ENCODE measurements at places on chromosomes 3 and 15.

- DNase-seq, result no peak
These were observed 465.6 kb upstream of the ZNF385D start for GRCh38 chr3:22216601-22217000.

DNA sequence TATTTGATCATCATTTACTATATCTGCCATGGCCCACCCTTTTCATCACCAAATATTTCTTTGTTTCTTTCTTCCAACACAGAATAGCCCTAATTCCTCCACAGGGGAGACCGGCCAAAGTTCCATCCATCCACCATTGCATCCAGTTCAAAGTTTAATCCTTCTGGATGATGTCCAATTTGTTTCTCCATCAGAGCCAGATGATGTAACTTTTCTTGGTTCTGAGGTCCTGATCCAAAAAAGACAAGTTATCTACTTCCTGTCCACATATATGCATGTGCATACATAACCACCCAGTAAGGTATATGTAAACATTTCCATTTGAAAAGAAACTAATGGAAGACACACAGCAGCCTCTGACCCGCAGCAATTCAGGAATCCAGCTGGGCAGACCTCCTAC lies 237.3 kb downstream of the SHOX2 start:
- no peak for DNase-seq

DNA sequence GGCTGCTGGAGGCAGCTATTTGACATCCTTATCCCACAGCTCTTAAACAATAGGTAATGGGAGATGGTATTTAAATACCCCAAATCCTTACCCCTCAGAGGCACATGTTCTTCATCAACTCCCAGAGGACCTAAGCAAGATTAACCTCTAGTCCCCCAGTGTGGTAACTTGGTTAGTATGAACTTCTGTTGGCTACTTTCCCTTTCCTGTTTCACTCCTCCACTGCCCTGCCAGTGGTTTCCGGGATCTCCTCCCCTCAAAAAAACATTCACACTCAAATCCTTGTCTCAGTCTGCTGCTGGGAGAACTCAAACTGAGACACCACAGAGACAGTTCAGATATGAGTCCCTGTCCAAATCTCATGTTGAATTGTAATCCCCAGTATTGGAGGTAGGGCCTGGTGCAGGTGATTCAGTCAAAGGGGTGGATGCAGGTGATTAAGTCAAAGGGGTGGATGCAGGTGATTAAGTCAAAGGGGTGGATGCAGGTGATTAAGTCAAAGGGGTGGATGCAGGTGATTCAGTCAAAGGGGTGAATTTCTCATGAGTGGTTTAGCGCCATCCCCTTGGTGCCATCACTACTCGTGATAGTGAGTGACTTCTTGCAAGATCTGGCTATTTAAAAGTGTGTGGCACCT lies 335.0 kb upstream of the CTNNB1 start:
- no peak for DNase-seq

- no peak for DNase-seq
These were observed 29.5 kb downstream of the C2CD4B start for GRCh38 chr15:62135532-62136134.

GRCh38 chr3:69353503-69353902 lies 32.4 kb downstream of the FRMD4B start:
- DNase-seq, result no peak

GRCh38 chr15:42733027-42733426 lies 3.9 kb downstream of the CDAN1 start:
- no peak for DNase-seq
